ENCODE measurements at places on chromosomes 5 and 9.

- DNase-seq, result no peak
Observed at GRCh38 chr9:113654605-113655428, 191.3 kb downstream of the RGS3 start.

- DNase-seq, result no peak
Observed at GRCh38 chr5:143870871-143871632, 59.1 kb downstream of the HMHB1 start.

GRCh38 chr5:76046741-76047140, 36.4 kb upstream of the SV2C start:
- no peak for DNase-seq

DNA sequence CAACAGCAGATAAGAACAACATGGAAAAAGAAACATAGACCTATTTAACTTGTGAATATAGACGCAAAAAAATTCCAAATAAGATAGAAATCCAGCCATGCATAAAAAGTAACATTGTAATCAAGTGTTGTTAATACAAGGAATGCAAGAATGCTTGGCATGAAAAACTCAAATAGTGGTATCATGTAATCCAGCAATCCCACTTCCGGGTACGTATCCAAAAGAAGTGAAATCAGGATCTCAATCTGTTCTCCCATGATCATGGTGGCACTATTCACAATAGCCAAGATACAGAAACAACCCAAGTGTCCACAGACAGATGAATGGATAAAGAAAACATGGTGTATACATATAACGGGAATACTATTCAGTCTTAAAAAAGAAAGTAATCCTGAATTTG, 437.4 kb downstream of the ARHGEF28 start:
- no peak for DNase-seq

DNA sequence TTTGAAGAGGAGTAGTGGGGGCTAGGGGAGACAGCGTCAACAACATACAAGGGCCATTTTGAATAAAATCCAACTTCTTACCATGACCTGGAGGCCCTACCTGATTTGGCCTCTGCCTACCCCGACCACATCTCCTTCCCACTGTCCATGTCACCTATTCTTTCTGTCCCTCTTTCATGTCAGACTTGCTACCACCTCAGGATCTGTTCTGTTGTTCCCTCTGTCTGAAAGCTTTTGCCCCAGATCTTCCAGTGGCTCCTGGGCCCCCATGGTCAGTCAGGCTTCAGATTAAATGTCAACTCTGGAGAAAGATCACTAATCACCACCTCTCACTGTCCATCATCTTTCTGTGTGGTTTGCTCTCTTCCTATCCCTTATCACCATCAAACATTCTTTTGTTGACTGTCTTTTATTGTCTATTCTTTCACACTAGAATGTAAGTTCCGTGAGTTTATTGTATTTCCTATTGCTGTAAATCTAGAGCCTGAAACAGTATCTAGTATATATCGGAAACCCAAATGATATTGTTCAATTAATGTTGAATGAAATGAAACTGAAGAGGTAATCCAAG, 31.2 kb upstream of the APC start:
- DNase-seq, result no peak

DNA sequence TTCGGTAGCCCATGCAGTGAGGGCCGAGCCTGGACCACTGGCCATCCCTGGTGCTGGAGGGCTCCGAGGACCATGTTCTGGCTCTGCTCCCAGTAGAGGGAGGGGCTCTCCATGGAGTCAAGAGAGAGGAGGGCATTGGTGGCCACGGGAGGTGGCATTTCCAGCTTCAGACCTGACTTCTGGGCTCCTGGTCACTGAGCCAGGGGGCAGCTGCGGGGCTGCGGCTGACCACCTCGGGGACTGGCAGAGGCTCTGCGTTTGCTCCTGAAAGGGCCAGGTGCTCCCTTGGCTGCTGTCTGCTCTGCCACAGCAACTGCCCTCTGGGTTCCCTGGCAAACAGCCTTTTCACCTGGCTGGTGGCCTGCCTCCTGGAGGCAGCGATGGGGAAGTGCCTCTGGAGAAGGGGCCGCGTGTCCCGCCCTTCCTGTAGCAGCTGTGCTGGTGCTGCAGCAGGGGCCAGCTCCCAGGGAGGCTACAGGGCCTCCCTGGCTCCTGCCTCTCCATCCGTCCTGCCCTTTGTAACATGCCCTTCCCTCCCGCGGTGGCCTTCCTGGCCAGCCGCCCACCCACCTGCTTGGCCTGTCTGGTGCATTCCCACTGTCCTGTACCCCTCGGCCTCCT, 144.6 kb downstream of the CACNA1B start:
- no peak for DNase-seq

DNA sequence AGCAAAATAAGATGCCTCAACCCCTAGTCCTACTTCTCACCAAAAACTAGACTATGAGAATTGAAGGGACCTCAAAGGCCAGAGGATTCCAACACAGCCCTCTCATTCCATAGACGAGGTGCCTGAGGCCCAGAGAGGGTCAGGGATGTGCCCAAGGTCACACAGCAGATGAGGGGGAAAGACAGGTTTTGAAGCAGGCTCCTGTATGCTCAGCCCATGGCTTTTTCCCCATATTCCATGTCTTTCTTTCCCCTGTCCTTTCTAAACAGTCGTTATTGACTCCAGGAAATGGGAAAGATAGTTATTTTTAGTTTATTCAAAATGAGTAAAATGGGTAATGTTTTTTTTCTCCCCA, 61.2 kb upstream of the COL15A1 start:
- no peak for DNase-seq

GRCh38 chr9:8835291-8835690, 1035.7 kb upstream of the DMAC1 start:
- DNase-seq, result no peak

GRCh38 chr9:88071331-88071730, 66.9 kb downstream of the SPATA31C2 start:
- DNase-seq, result no peak

DNA sequence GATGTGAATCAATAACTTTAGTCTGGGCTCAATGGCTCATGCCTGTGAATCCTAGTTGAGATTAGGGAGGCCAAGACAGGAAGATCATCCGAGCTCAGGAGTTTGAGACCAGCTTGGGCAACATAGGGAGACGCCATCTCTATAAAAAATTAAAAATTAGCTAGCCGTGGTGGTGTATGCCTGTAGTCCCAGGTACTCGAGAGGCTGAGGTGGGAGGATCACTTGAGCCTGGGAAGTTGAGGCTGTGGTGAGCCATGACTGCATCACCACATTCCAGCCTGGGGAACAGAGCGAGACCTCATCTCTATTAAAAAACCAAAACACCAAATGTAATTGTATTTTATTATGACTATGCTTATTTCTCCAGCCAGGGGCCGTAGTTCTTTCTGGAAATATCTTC, 69.6 kb upstream of the NR5A1 start:
- DNase-seq, result no peak

- no peak for DNase-seq
Observed at GRCh38 chr9:84701801-84702200, 32.3 kb downstream of the NTRK2 start.

- no peak for DNase-seq
Observed at GRCh38 chr5:83590966-83591365, 119.4 kb downstream of the VCAN start.

- no peak for DNase-seq
Observed at GRCh38 chr9:86491468-86492266, 137.5 kb upstream of the TUT7 start.

DNA sequence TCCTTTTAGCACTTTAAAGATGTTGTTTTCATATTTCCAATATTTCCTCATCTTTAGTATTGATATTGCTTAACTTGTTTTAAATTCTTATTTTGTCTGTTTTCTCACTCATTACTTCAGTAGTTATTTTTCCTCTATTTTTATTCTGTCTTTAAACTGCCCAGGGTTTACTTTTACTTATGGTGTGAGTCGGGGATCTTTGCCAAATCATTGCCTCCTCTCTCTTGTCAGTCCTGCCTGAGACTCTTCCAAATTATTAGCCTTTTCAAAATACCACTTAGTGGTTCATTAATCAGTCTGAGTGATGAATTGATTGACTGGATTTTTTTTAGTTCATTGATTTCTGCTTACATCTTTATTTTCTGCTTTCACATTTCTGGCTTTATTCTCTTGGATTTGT, 72.9 kb downstream of the SH3GL2 start:
- no peak for DNase-seq

GRCh38 chr5:36901856-36902255, 25.3 kb downstream of the NIPBL start:
- no peak for DNase-seq

DNA sequence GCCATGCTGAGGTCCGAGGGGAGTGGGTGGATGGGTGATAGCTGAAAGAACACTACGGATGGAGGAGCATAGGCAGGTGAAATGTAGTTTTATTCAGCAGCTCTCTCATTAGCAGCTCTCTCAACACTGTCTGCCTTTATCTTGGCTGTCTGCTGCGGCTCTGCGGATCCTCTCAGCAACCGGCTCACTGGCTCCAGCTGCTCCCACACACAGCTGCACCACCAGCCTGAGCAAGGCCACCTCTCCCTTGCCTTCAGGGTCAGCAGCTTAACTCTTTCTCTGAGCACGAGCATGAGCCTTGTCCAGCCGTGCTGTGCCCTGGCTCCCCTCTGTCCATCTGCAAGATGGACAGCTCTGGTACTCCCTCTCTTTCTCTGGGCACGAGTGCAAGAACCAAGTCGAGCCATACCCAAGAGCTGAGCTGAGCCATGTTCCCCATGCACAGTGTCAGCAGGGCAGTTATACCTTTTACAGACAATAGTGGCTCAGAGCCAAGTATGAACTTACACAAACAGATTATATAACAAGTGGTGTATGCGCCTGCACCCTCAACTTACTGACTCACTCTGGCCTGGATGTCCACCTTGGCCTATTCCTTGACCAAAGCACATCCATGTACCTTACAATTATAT, 108.5 kb downstream of the MACIR start:
- no peak for DNase-seq

- peak; percentile 64 for DNase-seq
Observed at GRCh38 chr5:36079200-36079781, 12.6 kb upstream of the UGT3A2 start.

DNA sequence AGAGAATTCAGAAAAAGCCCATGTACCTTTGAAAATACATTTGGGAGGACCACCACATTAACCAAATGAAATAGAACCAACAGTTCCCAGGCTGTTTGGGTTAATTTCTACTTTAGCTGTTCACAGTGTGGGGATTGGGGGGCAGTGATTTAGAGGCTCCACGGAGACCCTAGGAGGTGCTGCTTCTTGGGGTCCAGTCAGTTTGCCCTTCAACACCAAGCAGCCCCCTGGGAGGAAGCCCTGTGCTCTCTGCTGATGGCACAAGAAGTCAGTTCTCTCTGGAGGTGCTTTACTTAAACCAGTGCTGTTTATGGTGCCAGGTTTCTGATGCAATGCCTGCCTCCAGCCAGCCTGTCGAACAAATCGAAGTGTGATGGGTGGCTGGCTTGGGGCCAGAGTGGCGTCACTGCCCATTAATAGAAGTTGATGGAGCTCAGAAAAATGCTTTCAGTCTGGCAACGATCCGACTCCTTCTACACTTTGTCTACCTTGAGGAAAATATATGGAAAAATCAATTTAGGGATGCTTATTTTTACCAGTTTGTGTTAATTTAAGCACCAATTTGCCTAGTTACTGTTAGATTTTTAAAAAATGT, 134.0 kb downstream of the SNX18 start:
- peak; percentile 6 for DNase-seq

GRCh38 chr5:147040856-147041255, 162.3 kb upstream of the PPP2R2B start:
- no peak for DNase-seq

DNA sequence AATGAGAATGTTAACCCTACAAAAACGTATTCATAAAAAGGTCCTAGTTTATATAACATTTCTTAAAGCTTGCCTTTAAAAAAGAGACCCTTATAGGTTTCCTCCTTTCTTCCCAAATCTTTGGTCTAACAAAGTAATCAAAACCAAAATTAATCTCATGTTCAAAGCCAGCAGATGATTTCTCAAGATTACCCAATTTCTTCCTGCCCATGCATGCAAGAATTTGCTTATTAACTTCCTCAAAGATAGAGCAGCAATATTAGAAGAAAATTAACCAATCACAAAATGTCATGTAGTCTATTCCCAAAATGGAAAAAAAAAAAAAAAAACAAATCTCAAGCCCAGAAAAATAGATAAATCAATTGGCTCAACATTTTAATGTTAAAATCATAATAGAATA, 114.9 kb downstream of the MLLT3 start:
- DNase-seq, result no peak

DNA sequence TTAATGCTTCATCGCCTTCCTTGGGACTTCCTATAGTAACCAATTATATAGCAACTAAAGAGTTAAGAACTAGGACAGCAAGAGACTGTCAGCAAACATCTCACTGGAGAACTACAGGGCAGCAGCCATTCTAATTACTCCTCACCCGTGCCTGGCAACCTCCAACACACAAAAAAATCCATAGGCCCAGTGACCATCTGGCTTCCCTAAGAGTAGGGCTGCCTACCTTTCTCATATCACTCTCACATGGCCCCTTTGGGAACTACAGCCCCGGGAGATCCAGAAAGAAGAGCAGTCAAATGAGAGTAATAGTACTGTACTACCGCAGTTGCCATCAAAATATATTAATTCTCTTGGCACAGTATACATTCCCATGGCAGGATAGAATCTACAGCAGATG, 5.7 kb downstream of the DCAF10 start:
- DNase-seq, result no peak

DNA sequence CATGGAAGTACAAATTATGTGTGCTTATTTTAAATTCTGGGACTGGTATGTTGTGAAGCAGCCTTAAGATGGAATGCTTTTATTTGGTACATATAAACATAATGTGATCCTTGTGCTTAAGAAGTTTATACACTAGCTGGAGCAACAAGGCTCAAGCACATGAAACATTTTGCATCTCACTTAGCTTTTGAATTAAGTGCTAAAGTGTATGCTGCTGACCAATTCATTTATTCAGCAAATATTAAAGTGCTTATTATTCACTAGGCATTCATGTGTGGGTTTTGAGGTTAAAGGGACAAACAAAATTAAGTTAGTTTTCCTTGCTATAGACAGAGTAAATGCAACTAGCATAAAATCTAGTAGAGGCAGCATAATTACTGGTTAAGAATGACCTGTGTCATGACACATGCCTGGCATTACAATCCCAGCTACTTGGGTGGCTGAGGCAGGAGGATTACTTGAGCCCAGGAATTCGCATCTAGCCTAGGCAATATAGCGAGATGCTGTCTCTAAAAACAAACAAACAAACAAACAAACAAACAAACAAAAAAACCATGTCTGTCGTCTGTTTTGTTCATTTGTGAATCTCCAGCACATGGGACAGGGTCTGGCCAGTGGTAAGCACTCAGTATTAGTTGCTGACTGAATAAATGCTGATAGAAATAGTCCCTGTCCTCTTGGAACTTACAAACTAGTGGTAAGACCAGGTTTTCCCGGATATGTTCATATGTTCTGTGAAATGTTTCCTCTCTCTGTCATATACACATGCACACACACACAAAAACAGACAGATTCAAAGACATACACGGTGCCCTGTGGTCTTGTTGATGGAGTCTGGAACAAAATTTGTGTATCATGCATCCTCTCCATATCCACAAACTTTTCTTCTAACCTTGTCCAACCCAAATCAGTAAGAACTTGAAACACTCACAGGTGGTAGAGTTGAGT, 41.9 kb upstream of the TNFAIP8 start:
- DNase-seq, result no peak

DNA sequence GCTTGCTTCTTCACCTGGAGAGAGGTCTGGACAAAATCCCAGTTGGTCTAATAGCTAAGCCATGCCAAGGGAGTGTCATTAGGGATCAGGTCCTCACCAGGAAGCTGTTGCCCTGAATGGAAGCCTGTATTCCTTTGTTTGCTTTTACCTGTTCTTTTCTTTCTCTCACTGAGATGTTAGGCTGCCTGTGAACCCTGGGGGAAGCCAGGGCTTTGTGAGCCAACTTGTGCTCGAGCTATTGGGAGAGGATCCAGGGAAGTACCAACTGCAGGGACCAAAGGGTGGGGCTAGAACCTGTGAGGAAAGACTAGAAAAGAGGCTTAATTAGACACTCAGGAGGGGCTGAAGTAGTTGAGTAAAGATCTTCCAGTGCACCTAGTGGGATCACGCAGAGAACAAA, 451.2 kb upstream of the TLE4 start:
- no peak for DNase-seq
